NCI-H2171 (cell line): ENCODE measurements at places on chromosomes 3 and 15.

DNA sequence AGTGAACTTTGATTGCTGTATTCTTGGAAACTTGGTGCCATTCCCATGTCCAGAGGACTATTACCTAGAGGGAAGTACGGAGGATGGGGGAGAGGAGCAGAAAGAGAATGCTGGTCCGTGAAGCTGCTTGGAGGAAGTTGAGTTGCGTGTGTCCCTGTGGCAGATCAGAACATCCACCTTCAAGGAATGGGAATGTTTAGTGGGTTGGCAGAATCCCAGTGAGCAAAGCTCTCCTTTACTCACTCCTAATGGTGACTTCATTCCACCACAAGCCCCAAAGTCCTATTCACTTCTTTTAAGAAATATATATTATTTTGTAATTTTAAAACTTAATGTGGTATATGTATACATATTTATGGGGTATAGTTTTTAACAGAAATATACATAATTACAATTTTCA is 247.8 kb upstream of the FEZF2 start:
- no peak for DNase-seq

- DNase-seq = no peak
These were observed 16.6 kb downstream of the CSRNP1 start for GRCh38 chr3:39136533-39137434.

DNA sequence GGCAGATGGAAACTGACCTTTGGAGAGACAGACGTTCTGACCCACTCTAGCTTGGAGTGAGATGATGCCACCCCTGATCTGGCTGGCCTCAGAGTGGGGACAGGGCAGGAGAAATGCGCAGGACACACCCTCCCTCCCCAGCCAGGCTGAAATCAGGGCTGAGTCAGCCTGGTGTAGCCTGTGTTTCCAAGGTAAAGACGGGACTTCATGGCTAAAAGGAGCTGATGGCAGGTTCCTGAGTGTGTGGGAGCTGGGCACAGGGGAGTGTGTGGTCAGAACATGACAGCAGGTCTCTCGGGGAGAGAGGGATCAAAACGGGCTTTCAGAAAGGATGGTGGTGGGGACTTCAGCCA is 14.6 kb upstream of the POLG start:
- DNase-seq = no peak

DNA sequence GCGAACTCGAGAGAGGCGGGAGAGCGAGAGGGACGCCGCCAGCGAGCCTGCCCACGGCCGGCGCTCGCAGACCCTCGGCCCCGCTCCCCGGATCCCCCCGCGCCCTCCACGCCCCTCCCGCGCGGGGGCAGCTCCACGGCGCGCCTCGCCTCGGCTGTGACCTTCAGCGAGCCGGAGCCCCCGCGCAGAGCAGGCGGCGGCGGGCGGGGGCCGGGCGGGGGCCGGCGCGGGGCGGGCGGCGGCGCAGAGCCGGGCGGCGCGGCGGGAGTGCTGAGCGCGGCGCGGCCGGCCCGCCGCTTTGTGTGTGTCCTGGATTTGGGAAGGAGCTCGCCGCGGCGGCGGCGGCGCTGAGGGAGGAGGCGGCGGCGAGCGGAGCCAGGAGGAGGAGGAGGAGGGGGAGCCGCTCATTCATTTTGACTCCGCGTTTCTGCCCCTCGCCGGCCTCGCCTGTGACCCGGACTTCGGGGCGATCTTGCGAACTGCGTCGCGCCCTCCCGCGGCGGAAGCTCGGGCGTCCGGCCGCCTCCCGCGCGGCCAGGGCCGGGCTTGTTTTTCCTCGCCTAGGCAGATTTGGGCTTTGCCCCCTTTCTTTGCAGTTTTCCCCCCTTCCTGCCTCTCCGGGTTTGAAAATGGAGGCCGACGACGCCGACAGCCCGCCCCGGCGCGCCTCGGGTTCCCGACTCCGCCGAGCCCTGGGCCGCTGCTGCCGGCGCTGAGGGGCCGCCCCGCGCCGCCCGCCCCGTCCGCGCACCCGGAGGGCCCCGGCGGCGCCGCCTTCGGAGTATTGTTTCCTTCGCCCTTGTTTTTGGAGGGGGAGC is 524 bp downstream of the IGF1R start:
- no peak for DNase-seq

DNA sequence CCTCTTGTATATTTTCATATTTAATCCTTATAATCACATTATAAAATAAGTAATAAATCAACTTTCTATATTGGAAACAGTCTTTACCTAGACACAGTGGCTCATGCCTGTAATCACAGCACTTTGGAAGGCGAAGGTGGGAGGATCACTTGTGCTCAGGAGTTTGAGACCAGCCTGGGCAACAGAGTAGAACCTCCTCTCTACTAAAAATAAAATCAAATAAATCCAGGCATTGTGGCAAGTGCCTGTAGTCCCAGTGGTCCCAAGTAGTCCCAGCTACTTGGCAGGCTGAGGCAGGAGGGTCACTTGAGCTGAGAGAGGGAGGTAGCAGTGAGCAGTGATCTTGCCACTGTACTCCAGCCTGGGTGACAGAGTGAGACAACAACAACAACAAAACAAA is 975.1 kb downstream of the ROBO1 start:
- DNase-seq = no peak

GRCh38 chr15:39296955-39297354 is 283.9 kb upstream of the THBS1 start:
- no peak for DNase-seq

DNA sequence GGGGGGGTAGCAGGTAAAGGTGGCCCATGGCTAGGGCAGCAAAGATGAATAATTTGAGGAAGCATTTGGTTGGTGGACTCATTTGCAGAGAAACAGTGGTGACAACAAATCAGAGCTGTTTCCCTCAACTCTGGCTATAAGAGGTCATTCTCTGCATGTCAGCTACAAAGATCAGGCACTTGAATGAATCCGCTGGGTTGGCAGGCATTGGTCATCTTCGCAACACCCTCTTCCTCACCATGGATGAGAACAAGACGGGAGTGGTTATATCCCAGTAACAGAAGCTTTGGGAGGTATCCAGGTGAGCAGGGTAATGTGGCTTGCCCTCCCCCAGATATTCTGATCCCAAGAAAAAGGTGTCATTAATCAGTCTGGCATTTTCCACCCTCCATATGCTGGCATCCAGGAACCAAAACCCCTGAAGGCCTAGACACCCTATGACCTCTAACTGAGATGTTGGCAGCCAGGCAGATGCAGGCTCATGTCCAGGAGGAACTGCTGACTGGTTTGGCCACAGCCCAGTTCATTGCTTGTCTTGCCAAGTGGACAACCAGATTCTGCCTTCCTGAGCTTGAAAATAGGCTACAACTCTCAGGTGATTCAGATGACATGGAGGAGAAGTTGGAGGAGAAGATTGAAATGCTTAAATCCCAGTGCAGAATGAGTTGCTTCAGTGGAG is 108.9 kb upstream of the TRIM42 start:
- no peak for DNase-seq

GRCh38 chr15:66724732-66725463 is 22.9 kb downstream of the SMAD6 start:
- no peak for DNase-seq

- DNase-seq = no peak
These were observed 4.8 kb upstream of the CLSTN2 start for GRCh38 chr3:139930211-139930610.

DNA sequence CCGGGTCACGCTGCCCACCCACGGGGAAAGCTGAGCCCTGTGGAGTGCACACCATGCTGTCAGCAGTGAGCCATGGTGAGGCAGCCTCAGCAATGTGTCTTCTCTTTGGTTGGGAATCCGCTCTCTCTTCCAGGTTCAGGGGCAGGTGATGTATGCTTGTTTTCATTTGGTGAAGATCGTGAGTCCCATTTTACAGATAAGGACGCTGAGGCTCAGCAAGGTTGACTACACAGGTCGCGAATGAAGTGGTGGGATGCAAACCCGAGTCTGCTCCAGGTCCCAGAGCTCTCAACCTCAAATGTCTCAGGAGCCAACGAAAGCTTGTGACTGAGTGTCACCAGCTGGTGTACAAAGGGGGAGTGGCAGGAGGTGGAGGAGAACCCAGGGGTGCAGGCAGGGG is 74.3 kb downstream of the RPN1 start:
- DNase-seq = no peak

- DNase-seq = no peak
These were observed 43.0 kb downstream of the FBN1 start for GRCh38 chr15:48602358-48603122.

- DNase-seq = peak; percentile 96
These were observed 14.2 kb upstream of the CD200R1L start for GRCh38 chr3:112860898-112861297.

- DNase-seq = no peak
These were observed 41.2 kb downstream of the KLF13 start for GRCh38 chr15:31367730-31368344.

DNA sequence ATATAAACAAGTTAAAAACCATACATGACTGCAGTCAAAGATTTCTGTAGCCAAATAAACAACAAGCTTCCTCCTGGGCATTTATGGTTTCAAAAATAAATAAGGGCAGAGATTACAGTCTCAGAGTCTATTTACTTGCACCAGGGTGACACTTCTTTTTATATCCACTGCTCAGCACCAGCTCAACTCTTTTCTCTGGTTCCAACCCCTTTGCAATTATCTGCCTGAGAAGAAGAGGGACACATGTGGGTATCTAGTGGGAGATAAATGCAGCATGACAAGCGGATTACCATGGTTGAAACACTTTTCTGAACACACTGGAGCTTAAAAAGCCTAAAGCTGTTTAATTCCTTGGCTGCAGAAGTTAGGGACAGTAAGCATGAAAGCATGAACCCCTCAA is 311.5 kb downstream of the CNTN3 start:
- DNase-seq = no peak

DNA sequence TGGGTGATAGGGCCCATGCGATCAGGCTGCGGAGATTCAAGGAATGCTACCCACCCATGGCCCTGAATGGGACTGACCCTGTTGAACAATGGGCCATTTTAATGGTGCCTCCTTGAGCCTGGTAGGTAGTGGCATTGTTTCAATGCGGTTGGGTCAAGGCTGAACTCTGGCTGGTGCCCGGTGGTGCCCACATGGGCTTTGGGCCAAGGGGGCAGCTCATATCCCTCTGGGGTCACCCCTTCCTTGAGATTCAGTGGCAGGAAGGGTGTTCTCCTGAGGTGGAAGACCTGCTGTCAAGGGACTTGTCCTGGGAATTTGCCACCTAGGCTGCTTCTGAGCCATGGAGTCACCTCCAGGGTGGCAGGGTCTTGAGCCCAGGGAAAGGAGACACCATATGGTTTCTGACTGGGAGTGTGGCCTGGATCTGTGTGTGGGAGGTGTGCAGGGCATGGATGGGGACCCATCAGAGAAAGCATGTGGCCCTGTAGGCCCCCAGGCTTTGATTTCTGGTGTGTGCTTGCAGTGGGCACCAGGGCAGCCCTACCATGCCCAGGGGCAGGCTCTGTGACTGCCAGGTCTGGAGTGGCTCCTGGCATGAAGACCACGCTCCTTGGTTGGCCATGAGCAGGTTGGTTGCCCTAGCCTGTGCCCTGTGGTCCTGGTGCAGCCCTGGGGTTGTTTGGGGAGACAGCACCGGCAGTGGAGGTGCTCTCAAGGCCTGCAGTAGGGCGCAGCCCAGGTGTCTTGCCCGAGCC is 199.9 kb downstream of the UBE3A start:
- DNase-seq = no peak

DNA sequence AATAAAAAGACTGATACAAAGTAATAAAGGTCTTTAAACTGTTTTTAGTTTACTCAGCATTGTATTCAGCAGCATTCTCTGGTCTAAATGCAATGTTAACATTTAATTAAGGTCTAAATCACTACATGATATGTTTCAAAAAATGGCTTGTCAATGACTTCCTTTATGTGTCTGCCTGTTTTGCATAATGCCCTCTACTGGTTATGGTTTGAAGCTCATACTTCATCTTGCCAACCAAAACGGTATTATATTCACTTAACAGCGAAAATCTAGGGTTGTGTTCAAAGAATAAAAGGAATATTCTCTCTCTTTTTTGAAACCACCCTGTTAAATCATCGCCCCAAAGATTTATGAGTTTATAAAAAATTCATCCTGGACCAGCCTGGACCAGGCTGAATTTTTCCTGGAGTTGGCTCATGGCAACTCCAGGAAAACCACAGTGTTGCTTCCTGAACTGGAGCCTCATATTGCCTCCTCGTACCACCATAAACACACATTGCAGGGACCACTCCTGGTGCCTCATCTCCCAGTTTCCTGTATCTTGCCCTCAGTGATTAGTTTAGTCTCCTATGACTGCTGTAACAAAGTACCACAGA is 6.7 kb upstream of the NCEH1 start:
- no peak for DNase-seq

DNA sequence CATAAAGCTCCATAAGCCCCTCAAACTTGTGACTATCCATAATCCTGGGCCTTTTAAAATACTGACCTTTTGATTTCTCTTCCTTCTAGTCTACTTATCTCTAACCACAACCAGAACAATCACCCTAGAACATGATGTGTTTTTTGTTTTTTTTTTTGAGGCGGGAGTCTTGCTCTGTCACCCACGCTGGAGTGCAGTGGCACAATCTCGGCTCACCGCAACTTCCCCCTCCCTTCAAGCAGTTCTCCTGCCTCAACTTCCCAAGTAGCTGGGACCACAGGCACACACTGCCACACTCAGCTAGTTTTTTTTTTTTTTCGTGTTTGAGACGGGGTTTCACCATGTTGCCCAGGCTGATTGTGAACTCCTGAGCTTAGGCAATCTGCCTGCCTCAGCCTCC is 25.1 kb downstream of the VPS39 start:
- no peak for DNase-seq

GRCh38 chr15:37044915-37045648 is 55.3 kb downstream of the MEIS2 start:
- DNase-seq = no peak

- no peak for DNase-seq
These were observed 1.3 kb downstream of the TOP2B start for GRCh38 chr3:25663347-25663868.

- peak; percentile 49 for DNase-seq
These were observed 46.8 kb downstream of the CYP11A1 start for GRCh38 chr15:74320352-74321247.

DNA sequence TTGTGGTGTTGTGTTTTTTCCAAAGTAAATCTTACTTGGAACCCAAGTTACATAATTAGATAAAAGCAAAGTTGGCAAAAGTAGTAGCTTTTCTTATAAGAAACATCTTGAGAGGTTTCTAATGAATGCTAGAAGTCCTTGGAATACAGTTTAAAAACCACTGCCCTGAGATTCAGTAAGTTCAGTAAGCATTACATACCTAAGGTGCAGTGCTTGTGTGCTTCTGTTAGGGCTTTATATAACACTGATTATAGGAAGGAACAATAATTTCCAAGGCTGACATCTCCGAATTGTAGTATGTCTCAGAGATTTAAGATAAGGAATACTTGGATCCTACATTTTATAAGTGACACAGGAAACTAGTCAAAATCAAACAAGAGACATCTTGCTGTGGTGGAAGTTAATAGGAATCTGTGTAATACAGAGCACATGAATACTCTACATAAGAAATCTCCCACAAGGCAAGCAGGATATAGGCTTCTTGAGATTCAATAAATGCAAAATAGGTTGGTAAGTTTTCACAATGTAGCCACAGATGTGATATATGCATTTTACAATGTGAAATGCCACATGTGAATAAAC is 268.2 kb downstream of the LSAMP start:
- no peak for DNase-seq
